GM12878 (cell line): ENCODE measurements at places on chromosomes 1 and 21.

- no peak for DNase-seq
Observed at GRCh38 chr1:233215135-233215760, 80.3 kb downstream of the PCNX2 start.

GRCh38 chr21:39136711-39137110 is 46.5 kb downstream of the PSMG1 start:
- no peak for DNase-seq

- no peak for DNase-seq
Observed at GRCh38 chr1:200867018-200867811, 5.6 kb upstream of the GPR25 start.

- DNase-seq: no peak
Observed at GRCh38 chr1:36366091-36366661, 19.5 kb downstream of the STK40 start.

DNA sequence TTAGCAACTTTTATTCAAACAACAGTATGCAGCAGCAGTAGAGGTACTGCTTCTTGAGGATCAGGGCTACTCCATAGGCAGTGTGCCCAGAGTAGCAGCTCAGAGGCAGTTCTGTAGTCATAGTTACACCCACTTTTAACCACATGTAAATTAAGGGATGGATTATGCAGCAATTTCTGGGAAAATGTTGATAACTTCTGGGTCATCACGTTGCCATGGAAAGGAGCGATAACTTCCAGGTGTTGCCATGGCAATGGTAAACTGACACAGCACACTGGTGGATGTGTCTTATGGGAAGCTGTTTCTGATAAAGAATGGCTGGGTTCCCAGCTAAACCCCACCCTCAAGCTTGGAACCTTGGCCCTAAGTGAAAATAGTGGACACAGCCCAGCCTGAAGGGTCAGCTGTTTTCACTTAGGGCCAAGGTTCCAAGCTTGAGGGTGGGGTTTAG is 29.0 kb upstream of the PLA2G2A start:
- no peak for DNase-seq

GRCh38 chr1:164855716-164856329 is 296.8 kb downstream of the PBX1 start:
- no peak for DNase-seq

- no peak for DNase-seq
Observed at GRCh38 chr21:31500071-31500470, 156.0 kb upstream of the TIAM1 start.

GRCh38 chr1:2566101-2567045 is 10.2 kb downstream of the TNFRSF14 start:
- no peak for DNase-seq

DNA sequence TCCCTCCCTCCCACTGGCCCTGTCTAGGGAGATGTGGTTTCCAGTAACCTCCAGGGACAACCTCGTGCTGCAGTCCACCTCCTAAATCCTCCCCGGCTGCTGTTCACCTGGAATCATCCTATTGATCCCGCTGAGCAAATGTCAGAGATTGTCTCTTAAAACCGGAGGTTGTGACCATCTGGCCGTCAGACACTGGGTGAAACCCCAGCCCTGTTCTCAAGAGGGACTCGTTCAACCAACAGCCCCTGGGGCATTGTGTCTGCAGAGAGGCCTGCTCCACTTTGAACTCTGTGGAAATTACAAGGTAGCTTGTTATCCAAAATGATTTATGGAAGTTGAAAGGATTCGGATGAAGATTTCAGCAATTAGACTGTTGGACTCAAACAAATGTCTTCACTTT is 498.0 kb downstream of the MATN1 start:
- DNase-seq: no peak

GRCh38 chr1:156488566-156489165 is 11.9 kb downstream of the MEF2D start:
- no peak for DNase-seq

- no peak for DNase-seq
Observed at GRCh38 chr1:152251391-152251790, 27.4 kb upstream of the HRNR start.

- DNase-seq: no peak
Observed at GRCh38 chr1:59514061-59514909, 217.4 kb downstream of the FGGY start.

DNA sequence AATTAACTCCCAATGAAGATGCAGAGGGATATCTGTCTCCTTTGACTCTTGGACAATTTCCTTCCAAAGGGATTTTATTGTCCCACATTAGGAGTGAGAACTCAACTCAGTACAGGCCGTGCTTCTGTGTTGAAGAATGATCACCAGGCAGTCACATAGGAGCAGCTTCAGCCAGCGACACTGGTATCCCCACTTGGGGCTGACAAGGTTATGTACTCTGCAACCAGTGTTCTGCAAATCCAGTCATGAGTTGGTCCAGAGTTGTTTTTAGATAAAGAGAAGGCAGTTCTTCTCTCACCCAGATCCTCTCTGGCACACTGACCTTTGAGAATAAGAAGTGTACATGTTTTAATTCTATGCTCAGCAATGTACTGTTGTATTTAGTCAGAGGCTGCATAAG is 415.8 kb downstream of the SETD4 start:
- no peak for DNase-seq

- DNase-seq: no peak
Observed at GRCh38 chr1:1626207-1627141, 5.5 kb upstream of the MMP23B start.

GRCh38 chr1:7827126-7827955 is 25.5 kb downstream of the UTS2 start:
- DNase-seq: no peak

DNA sequence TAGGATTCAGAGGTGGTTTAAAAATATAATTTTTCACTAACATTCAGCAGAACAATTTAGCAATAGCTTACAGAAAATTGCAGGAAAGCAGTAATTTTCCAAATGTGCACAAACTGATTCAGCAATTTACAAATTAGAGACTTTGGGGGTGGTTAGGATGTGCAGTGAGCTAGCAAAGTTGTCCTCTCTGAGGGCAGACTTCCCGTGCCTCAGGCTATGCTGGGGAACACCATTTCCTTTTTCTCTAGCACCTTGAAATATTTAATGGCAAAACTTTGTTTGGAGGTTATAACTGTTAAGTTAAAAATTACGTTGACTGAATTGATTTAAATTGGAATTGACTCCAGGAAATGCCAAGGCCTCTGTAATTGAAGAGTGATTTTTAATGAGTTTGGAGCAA is 258.9 kb downstream of the PTBP2 start:
- DNase-seq: no peak

GRCh38 chr1:53328541-53329499 is 950 bp upstream of the LRP8 start:
- no peak for DNase-seq

DNA sequence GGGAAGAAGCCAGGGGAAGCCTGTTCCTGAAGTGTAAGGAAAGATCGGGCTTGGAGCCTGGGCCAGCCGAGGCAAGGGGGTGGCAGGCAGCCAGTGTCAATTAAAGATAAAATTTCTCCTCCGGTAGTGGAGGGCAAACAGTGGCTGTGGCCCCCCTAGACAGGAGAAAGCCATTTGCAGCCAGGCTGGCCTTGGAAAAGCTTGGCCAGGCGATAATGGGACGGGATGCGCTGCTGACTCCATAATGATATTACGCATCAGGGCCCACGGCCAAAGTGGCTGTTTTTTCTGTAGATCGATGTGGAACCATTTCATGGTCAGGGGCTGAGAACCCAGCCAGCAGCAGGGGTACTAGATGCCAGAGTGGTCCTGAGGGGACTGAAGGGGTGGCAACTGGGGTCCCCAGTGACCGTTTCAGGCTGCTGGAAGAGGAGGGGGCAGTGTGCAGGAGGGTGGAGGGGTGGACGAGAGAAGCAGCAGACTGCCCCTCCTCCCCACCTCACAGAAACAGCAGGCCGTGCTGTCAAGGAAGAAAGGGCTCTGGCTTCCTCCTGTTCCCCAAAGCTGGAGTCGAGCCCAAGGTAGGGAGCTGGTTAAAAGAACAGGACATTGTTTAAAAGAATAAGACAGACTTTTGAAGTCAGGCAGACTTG is 25.2 kb downstream of the KCNC4 start:
- DNase-seq: no peak

GRCh38 chr1:113540335-113540734 is 150.0 kb downstream of the MAGI3 start:
- no peak for DNase-seq

DNA sequence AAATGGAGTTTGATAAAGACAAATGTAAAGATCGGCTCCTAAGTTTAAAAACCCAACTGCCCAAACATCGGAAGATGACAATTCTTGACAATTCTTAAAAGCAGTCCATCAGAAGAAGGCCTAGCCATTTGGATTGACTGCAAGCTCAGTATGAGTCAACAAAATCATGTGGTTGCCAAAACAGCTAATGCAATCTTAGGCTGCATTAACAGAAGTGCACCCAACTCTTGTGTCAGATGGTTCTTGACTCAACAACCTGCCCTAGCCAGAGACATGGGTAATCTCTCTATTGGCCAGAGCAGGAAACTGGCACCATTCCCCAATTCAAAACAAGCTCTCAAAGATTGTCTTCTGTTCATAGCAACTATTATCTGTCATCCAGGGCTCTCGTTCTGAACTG is 9.9 kb upstream of the NCF2 start:
- DNase-seq: no peak

GRCh38 chr1:99180343-99180808 is 83.9 kb upstream of the PLPPR4 start:
- peak; percentile 25 for DNase-seq

- DNase-seq: peak; percentile 64
Observed at GRCh38 chr1:156725683-156726280, 2.5 kb upstream of the METTL25B start.

GRCh38 chr21:29208044-29208681 is 77.7 kb downstream of the MAP3K7CL start:
- DNase-seq: no peak

DNA sequence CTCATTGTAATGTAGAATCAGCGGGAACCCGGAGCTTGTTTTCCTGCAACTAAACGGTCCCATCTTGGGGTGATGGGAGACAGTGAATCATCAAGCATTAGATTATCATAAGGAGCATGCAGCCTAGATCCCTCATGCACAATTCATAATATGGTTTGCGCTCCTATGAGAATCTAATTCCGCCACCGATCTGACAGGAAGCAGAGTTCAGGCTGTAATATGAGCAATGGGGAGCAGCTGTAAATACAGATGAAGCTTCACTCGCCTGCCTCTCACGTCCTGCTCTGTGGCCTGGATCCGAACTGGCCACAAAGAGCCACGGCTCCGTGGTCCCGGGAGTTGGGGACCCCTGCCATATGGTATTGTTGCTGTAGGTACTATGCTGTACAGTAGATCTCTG is 1.6 kb downstream of the IFI44 start:
- no peak for DNase-seq

GRCh38 chr21:35400233-35400939 is 351.3 kb upstream of the RUNX1 start:
- DNase-seq: peak; percentile 19

- no peak for DNase-seq
Observed at GRCh38 chr1:241857131-241857530, 9.1 kb downstream of the EXO1 start.

DNA sequence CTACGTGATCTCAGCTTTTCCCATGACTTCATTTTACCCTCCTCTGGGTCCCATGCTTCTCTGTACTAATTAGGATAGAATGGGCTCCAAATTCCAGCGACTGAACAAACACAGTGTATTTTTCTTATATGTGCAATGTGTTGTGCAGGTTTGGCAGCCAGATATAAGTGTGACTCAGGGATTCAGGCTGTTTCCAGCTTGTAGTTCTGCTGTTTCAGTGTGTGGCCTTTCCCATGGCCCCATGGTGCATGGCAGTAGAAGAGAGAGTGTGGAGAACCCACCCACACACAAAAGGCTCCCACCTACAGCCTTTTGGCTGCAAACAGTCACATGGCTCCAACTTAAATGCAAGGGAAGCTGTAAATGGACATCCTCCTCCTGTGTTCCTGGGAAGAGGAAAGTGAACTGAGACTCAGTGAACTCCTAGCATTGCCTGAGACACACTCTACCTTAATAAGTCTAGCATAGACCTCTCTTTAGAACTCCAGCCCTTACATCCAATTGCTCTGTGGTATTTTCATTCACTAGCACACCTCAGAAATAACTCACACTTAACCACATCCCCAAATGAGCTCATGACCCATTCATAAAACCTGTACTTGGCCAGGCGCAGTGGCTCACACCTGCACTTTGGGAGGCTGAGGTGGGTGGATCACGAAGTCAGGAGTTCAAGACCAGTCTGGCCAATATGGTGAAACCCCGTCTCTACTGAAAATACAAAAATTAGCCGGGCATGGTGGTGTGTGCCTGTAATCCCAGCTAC is 58.7 kb downstream of the KIAA0040 start:
- no peak for DNase-seq

GRCh38 chr1:47865881-47866535 is 131.2 kb downstream of the TRABD2B start:
- DNase-seq: no peak

- DNase-seq: no peak
Observed at GRCh38 chr1:203126151-203126865, 1.2 kb upstream of the ADORA1 start.

GRCh38 chr1:25912076-25912831 is 6.0 kb upstream of the STMN1 start:
- no peak for DNase-seq

GRCh38 chr1:201456499-201457309 is 12.3 kb downstream of the PHLDA3 start:
- no peak for DNase-seq

DNA sequence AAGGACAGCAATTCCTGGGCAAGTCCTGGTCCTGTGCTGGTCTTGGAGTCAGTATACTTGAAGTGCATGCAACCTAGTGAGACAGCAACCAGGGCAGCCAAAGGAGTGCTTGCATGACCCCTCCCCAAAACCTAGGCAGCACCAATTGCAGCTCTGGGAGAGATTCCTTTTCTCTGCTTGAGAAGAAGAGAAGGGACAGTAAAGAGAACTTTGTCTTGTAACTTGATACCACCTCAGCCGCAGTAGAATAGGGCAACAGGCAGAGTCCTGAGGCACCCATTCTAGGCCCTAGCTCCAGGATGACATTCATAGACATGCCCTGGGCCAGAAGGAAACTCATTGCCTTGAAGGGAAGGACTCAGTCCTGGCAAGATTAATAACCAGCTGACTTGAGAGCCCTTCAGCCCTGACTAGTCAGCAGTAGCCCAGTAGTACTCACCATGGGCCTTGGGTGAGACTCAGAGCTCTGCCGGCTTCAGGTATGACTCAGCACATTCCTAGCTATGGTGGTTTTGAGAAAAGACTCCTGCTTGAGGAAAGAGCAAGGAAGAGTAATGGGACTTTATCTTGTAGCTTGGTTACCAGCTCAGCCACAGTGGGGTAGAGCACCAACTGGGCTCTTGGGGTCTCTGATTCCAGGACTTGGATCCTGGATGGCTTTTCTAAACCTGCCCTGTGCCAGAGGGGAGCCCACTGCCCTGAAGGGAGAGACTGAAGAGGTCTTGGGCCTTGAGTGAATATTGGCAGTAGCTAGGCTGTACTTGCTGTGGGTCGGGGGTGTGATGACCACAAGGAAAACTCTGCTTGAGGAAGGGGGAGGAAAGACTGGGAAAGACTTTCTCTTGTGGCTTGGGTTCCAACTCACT is 51.7 kb upstream of the ACADM start:
- DNase-seq: no peak

DNA sequence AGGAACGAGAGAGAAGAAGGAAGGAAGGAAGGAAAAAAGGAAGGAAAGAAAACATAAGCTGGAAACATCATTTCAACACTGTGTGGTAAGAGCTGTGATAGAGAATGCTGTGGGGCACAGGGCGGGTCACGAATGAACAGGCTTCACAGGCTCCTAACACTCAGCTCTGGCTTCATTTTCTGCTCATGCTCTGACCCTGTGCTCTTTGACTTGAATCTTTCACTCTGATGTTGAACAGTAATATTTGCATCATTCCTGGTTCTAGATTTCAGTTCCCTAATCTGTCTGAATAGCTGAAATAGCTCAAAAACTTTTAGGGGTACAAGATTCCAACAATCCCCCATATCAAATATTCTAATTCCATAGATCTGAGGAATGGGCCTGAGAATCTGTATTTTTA is 207.3 kb downstream of the LHX8 start:
- peak; percentile 13 for DNase-seq
